Stimulated activated CD8-positive, alpha-beta memory T cell treated with anti-CD3 and anti-CD28 coated beads, Interleukin-15, amount 100 ng/mL, for 48 hours (primary cell): ENCODE measurements at places on chromosomes 3 and 15.

DNA sequence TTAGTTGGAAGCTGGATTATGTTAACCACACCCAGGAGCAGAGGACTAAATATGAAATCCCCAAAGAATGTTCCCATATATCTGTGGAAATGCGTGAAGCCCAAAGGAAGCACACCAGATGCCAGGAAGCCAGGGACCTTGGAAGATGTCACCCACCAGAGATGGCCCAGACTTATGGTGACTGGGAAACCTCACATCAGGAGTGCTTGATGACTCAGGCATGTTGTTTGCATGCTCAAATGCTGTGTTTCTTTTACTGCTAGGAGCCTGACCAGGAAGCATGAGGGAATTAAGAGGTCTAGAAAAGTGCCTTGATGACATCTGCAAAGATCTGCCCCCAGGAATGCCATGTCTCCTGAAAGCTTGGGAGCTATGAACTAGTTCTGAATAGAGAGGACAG lies 109.0 kb upstream of the SLC2A2 start:
- DNase-seq, result no peak

DNA sequence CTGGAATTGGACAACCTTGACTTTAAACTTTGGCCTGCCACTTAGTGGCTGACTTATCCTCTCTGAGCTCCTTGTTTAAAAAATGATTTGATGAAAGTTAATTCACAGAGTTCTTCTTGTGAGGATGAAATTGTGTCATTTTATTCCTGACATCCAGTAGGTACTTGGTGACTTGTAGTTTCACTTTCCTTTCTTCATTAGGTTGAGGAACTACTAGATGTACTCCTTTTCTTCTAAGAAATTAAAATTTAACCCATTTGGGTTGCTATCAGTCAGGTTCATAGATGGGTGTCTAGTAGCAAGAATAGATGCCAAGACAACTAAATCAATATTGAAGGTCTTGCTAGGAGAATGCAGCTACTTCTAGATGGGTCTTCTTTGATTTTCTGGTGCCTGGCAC lies 5.2 kb downstream of the NR1D2 start:
- DNase-seq, result no peak

GRCh38 chr15:91225741-91226140 lies 125.7 kb downstream of the SV2B start:
- no peak for DNase-seq

DNA sequence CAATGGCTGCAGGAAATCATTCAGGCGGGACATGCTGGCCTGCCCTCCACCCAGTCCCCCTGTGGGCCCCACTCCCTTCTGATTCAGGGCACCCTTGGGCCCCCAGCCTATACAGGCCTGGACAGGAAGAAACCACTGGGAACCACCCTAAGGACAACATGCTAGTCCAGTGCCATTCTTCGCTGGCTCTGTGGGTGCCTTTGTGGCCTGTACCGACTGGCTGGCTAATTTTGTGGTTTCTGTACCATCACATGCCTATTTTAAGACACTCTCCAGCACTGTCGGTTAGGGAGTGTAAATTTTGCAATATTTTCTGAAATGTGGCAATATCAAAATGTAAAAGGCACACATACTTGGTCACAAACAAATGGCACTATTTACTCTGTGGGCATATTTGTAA lies 61.4 kb upstream of the POLG start:
- DNase-seq, result no peak

DNA sequence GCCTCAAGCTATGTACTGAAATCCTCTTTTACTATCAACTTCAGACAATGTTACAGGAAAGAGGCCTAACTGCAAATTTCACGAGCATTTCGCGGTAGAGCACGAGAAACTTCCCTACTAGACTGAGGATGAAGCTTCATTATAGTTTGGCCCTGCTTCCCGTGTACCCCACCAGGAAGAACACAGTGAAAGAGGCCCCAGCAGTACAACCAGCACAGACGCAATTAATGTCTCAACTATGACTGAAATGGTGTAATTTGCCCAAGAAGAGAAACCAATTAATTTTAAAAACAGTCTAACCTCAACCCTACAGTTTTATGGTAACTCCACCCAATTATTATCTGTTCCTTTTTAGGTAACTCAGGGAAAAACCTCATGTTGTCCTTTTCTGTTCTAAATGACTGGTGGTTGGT lies 12.1 kb downstream of the CHSY1 start:
- DNase-seq, result no peak
